ENCODE measurements at places on chromosomes 1 and 21. TPM values are rescaled to one million over a fixed set of nuclear protein-coding genes. Genes with fewer than 3 reads are reported as not detected.

DNA sequence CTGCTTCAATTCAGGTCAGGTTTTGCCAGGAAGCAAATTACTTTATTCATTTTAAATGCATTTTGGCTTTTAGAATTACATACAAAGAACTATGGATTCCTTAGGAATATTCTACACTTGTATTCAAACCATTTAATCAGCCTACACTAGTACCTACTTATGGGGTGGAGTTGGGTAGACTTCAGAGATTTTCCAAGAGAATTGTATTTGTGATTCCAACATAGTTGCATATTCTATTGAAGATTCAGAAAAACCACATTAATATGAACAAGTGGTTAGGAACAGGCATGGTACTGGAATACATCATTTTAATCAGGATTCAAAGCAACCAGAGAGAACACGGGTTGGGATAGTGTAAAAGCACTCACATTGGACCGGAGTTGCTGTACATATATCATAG is 33.4 kb downstream of the LUZP1 start:
- no peaks in the 10 kb centered on the region for H3K27me3 ChIP-seq
- H3K4me1 ChIP-seq = no peaks in the 10 kb centered on the region
- H3K4me3 ChIP-seq = no peak overlapping the region

DNA sequence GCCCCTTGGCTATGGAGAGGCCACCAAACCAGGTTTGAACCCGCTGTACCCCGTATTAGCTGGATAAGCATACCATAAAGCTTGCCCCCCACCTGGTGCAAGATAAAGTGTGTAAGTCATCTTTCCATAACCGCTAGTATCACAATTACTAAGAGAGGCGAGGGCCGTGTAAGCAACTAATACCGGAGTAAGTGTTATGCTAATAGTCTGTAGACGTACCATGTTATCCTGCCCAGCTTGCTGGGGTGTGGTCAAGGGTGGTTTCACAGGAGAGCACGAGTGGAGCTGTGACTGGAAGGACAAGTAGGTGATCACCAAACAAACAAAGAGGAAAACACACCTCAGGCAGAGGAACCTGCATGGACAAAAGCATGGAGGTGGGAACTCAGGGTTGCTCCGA is 3.6 kb upstream of the TNFRSF1B start:
- H3K4me1 ChIP-seq = peaks cover 26% of the 10 kb centered on the region
- H3K27ac ChIP-seq = no peak overlapping the region
- H3K4me3 ChIP-seq = no peak overlapping the region
- no peaks in the 10 kb centered on the region for H3K27me3 ChIP-seq

- H3K4me3 ChIP-seq = peak within 1 kb of the TSS; percentile 88
- H3K27ac ChIP-seq = peak within 1 kb of the TSS; percentile 77
- no peaks in the 10 kb centered on the region for H3K27me3 ChIP-seq
- no peaks in the 10 kb centered on the region for H3K36me3 ChIP-seq
Measured at GRCh38 chr1:184386312-184387068, at the start of gene C1orf21. C1orf21 (plus strand) TSS chr1:184387029; CDS start chr1:184477510, 90,481 bp downstream.

GRCh38 chr1:234687011-234687410 is 77.0 kb upstream of the IRF2BP2 start:
- H3K4me3 ChIP-seq = no peak overlapping the region
- H3K27ac ChIP-seq = no peak overlapping the region
- H3K36me3 ChIP-seq = no peaks in the 10 kb centered on the region

- no peaks in the 10 kb centered on the region for H3K36me3 ChIP-seq
- H3K4me1 ChIP-seq = no peaks in the 10 kb centered on the region
- no peak for DNase-seq
Measured at GRCh38 chr1:186050360-186050759, 316.2 kb downstream of the HMCN1 start.

GRCh38 chr1:29855561-29856160 is 619.3 kb downstream of the PTPRU start:
- DNase-seq = no peak
- H3K27me3 ChIP-seq = no peaks in the 10 kb centered on the region

The CYP4A22 gene
- not detected for total RNA-seq

The C1orf94 gene
- not detected for total RNA-seq

DNA sequence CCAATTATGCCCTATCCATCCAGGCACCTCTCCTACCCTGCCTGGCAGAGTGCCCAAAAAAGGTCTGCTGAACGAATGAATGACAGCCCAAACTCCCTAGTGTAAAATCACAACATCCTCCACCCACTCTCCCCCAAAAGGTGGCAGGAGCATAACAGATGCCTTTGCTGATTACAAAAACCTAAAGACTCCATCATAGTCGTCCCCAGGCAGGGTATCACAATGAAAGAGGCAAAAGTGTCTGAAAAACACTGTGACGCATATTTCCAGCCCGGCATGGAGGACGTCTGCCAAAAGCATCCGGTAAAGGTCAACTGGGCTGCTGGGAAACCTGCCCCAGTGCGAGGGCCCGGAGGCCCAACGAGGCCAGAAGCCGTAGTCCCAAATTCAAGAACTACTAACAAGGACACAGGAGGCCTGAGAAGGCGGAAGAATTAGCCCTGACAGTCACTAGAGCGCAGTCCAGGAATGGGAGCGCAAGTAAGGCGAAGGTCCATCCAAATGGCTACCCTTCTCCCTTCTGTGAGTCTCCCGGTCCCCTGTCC is 576 bp downstream of the SMIM12 start:
- H3K27me3 ChIP-seq = no peaks in the 10 kb centered on the region
- H3K36me3 ChIP-seq = no peaks in the 10 kb centered on the region
- H3K4me1 ChIP-seq = peaks cover 25% of the 10 kb centered on the region

DNA sequence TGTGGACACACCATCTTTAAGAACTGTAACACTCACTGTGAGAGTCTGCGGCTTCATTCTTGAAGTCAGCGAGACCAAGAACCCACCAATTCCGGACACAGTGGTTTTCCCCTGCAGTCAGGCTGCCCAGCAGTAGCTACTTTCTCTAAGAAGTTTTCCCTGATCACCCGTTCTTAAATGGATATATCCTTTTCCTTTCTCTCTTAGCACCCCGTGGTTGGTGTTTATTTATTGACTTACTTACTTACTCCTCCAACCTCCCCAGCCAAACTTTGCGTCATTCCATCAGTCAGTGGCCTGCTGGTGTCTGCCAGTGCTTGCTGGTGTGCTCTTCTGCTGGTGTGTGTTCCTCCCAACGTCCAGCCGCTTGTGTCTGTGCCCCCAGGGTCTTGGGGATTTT is 264.8 kb downstream of the GPR52 start:
- DNase-seq = no peak
- H3K4me1 ChIP-seq = no peaks in the 10 kb centered on the region
- H3K4me3 ChIP-seq = no peak overlapping the region
- no peaks in the 10 kb centered on the region for H3K36me3 ChIP-seq
- no peak overlapping the region for H3K27ac ChIP-seq

DNA sequence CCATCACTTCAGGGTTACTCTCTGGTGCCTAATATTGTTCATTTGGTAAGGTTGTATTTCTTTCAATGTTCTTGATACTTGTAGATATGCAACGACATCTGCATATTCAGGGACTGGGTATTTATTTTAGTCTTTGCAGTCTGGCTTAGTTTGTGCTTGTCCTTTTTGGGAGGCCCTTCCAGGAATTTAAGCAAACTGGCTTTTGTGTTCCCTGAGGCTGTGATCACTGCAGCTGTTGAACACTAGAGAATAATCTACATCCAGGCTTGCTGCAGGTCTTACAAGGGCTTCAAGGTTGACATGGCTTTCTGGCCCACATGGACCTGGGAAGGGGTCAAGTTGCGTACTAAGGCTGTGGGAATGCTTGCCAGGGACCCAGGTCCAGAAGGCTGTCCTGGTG is 72.1 kb downstream of the CCDC18 start:
- no peak overlapping the region for H3K27ac ChIP-seq
- H3K4me3 ChIP-seq = no peak overlapping the region
- H3K4me1 ChIP-seq = no peaks in the 10 kb centered on the region

GRCh38 chr1:215055281-215055935 is 27.1 kb upstream of the KCNK2 start:
- H3K27me3 ChIP-seq = no peaks in the 10 kb centered on the region
- no peak for DNase-seq
- no peak overlapping the region for H3K27ac ChIP-seq

DNA sequence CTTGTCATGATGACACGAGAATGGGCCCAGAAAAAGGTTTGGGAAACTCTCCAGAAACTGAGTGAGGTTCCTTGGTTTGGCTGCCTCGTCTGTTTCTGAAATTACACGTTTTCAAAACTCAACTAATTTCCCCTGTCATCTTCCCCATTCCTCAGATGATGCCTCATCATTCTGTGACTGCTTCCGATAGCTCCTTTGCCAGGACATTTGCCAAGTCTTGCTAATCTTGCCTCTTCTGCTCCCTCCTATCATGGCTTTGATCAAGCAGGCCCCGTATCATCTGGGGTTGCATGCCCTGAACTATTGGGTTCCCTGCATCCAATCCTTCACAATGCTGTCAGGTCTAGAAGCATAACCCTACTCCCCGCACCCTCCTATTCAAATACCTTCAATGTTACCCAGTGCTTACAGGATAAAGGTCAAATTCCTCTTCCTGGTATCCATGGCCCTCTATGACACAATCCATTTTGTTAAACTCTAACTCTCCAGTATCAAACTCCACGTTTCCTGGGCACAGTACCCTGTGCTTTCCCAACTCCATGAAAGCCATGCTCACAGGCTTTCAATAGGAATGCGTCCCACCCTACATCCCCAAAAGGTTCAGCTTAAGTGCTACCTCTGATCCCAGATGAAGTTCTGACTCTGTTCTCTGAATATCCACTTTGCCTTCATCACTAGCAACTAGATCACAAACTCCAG is 22.2 kb upstream of the TMEM200B start:
- peaks cover 28% of the 10 kb centered on the region for H3K36me3 ChIP-seq
- no peak overlapping the region for H3K4me3 ChIP-seq
- H3K27ac ChIP-seq = peak overlapping the region; percentile 59
- no peak for DNase-seq
- no peaks in the 10 kb centered on the region for H3K27me3 ChIP-seq
- H3K4me1 ChIP-seq = peaks cover 7% of the 10 kb centered on the region

- no peaks in the 10 kb centered on the region for H3K4me1 ChIP-seq
- H3K27ac ChIP-seq = no peak overlapping the region
- no peak overlapping the region for H3K4me3 ChIP-seq
- no peak for DNase-seq
Measured at GRCh38 chr1:108016451-108016920, 51.5 kb upstream of the VAV3 start.

The NR5A2 gene
- total RNA-seq = 202 TPM

DNA sequence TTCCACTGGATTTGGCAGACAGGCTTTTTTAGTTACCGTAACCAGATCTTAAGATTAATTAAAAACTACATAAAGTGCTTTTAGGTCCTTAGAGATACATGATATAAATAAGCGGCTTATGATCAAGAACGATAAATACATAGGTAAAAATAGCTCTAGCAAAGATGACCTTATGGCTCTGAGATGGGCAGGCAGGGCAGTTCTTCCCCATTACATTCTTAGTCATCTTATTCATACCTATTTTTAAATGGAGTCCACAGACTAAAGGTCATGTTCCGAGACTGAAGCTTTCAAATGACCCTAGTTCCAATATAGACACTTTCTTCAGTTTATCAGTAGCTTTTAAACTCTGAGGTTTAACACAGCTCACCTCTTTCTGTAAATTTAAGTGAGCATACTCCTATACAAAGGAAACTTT is 4.3 kb downstream of the MCL1 start:
- H3K4me3 ChIP-seq = peak overlapping the region; percentile 28
- no peaks in the 10 kb centered on the region for H3K27me3 ChIP-seq
- peak overlapping the region; percentile 99 for H3K27ac ChIP-seq
- peaks cover 8% of the 10 kb centered on the region for H3K36me3 ChIP-seq
- peaks cover 62% of the 10 kb centered on the region for H3K4me1 ChIP-seq

DNA sequence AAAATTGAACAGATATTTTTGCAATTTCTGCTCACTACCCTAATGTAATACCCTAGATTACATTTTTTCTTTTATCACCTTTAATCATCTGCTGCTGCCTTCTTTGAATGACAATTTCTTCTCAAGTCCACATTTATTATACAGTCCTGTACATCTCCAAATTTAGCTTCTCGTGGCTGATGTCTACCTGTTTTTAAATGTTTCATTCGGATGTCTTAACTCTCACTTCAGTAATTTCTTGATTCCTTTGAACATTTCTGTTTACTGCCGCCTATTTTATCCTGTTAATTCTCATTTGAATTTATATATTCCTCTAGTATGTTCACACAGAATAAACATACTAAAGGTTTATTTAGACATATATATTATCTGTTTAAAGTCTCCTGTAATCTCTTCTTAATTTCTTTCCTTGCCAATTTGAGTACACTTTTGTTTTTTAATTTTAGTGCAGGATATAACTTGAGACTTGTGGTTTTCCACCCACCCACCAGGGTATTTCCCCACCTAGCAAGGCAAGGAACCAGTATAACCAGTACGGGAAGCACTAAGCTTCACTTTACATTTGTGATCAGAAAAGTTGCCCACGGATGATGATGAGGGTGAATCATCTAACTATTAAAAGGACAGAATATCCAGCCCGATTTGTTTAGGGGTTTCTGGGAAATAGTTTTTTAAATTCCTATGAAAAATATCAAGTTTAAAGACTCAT is 12.7 kb downstream of the INSL5 start:
- H3K36me3 ChIP-seq = no peaks in the 10 kb centered on the region
- H3K27me3 ChIP-seq = no peaks in the 10 kb centered on the region
- H3K27ac ChIP-seq = no peak overlapping the region
- H3K4me3 ChIP-seq = no peak overlapping the region

DNA sequence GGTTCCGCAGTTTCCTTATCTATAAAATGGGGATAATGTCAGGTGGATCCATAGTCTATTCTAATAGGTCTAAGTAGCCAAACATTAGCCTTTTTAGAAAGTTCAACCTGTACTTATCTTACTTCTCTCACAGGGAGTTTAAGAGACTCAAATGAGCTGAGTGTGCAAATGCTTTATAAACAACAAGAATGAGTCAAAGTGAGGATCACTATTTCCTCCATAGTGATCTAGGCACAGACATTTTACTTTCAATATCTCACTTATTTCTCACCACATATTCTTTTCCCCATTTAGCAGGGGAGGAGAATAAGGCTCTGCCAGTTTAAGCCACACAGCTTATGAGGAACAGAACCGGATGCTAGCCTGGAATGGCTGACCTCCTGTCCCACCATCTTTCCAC is 92.1 kb upstream of the LMO4 start:
- no peak for DNase-seq
- no peak overlapping the region for H3K4me3 ChIP-seq
- no peaks in the 10 kb centered on the region for H3K4me1 ChIP-seq
- no peaks in the 10 kb centered on the region for H3K27me3 ChIP-seq

DNA sequence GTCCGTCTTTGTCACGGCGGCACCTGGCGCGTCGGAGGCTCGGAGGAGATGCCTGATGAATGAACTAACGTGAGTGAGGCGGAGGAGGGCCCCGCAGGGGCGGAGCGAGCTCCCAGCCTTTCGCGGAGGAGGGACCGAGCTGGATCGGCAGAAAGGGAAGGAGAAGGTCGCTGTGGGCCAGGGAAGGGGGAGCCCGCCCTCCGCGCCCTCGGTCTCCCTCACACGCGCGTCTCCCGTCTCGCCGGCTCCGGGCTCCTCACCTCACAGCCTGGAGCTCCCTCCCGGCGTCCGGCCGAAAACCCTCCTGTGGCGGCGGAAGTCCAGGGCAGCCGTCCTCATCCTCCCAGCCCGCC is 519 bp downstream of the ZNF496 start:
- no peaks in the 10 kb centered on the region for H3K27me3 ChIP-seq
- no peaks in the 10 kb centered on the region for H3K36me3 ChIP-seq
- peaks cover 28% of the 10 kb centered on the region for H3K4me1 ChIP-seq
- peak; percentile 82 for DNase-seq
- H3K4me3 ChIP-seq = peak overlapping the region; percentile 92

All from body of pancreas (tissue), 4 donors.